ENCODE measurements at places on chromosomes 2 and 18. TPM values are rescaled to one million over a fixed set of nuclear protein-coding genes. Genes with fewer than 3 reads are reported as not detected.

The ZSWIM2 gene
- not detected for polyA plus RNA-seq

The PTPN4 gene
- 116 TPM for polyA plus RNA-seq

The HNRNPLL gene
- 37.1 TPM for polyA plus RNA-seq

The ZNF532 gene
- 28.0 TPM for polyA plus RNA-seq

The SAG gene
- polyA plus RNA-seq: not detected

The CDKL4 gene
- 2.8 TPM for polyA plus RNA-seq

The CD8B2 gene
- not detected for polyA plus RNA-seq

The GPBAR1 gene
- polyA plus RNA-seq: not detected

The VIT gene
- 6.9 TPM for polyA plus RNA-seq

The LINC00305 gene
- not detected for polyA plus RNA-seq

The GKN1 gene
- 2.8 TPM for polyA plus RNA-seq

The C2orf78 gene
- not detected for polyA plus RNA-seq

The HES6 gene
- 0.26 TPM for polyA plus RNA-seq

All from Purkinje cell (primary cell).